ENCODE measurements at places on chromosomes 7 and 10.

GRCh38 chr10:44366941-44367630, 17.8 kb downstream of the CXCL12 start:
- DNase-seq = no peak

DNA sequence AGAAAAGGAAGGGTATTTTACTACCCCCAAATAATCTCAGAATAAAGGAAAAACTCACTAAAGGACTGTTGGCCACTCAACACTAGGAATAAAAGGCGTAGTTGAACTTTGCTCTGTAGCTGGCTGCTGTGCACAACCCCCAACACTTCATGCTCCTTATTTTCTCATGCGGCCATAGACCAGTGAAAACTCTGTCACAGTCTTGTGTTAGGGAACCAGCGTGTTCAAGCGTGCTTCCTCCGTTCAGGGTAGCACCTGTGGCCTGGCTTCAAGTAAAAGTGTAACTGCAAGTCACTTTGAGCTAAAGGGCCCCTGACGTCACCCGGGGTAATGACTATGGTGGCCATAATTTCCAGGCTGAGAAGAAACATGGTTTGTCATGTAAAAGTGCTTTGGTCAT, 27.0 kb downstream of the BLNK start:
- DNase-seq = no peak

DNA sequence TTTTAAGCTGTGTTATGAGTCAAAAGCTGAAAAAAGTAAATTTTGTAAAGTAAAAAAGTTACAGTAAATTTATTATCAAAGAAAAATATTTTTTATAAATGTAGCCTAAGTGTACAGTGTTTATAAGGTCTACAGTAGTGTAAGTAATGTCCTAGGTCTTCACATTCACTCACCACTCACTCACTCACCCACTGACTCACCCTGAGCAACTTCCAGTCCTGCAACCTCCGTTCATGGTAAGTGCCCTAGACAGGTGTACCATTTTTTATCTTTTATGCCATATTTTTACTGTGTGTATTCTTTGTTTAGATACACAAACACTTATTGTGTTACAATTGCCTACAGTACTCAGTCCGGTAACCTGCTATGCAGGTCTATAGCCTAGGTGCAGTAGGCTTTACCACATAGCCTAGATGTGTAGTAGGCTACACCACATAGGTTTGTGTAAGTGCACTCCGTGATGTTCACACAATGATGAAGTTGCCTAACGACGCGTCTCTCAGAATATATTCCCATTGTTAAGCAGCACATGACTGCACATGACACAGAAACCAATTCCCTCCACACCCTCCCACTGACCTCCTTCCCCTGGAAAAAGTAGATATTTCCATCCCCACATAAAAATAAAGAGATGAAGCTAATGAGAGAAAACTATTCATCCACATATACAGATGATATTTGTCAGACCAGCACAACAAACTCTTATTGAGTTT, 44.8 kb upstream of the FGL2 start:
- DNase-seq = no peak

- no peak for DNase-seq
Measured at GRCh38 chr10:100618632-100619255, 83.0 kb downstream of the HIF1AN start.

DNA sequence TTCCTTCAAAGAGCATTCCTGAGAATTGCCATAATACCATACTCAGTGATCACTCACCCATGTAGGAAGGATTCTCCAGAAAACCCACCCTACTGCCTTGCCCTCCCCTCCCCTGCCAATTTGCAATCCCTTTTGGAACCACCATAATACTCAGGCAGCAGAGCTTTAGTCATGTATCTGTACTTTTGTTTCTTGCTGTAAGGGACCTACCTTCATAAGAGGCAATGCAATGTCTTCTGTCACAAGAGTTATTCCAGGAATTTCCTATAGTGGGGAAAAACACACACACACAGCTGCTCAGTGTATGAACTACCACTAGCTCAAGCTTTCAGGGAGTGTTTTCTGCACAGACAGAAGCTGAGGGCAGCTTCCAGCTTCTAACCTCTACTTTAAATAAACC, 67.0 kb downstream of the GSAP start:
- DNase-seq = no peak
